LHCN-M2 (cell line): ENCODE measurements at places on chromosomes 2 and 18. TPM values are rescaled to one million over a fixed set of nuclear protein-coding genes. Genes with fewer than 3 reads are reported as not detected.

The RNF25 gene
- 38.1 and 40.5 TPM in 2 replicates for total RNA-seq

The TNFRSF11A gene
- total RNA-seq, result 0.06 TPM in 2 replicates

The USP14 gene
- 16.9 and 27.9 TPM in 2 replicates for total RNA-seq

The FARP2 gene
- 24.1 and 30.4 TPM in 2 replicates for total RNA-seq

The UPP2 gene
- total RNA-seq, result not detected in 2 replicates

The GRP gene
- not detected in 2 replicates for total RNA-seq

The RFX8 gene
- total RNA-seq, result 27.8 and 33.4 TPM in 2 replicates

The CD207 gene
- not detected in 2 replicates for total RNA-seq

The ASPRV1 gene
- total RNA-seq, result 0.34 TPM in 1 of 2 replicates, not detected in the other

The TGFA gene
- not detected in 2 replicates for total RNA-seq

The HTR2B gene
- total RNA-seq, result 0.13 and 0.52 TPM in 2 replicates

The FAM110C gene
- not detected in 2 replicates for total RNA-seq

DNA sequence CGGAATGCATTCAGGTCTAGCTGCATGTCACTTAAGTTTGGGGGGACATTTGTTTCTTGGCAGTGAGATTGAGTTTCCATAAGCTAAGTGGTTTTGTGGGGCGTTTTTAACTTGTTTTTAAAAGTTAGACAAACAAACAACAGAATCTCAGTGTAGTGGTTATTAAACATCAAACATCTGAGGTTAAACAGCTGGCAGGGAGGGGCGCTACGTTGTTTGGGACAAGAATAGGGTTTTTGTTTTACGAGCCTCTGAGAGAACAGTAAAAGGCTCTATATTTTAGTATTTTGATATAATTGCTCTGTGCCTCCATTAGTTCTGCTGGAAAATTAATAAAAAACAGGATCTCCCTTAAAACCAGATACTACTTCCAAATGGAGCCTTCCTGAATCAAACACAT is 41.6 kb upstream of the TMEM177 start:
- no peak for DNase-seq

DNA sequence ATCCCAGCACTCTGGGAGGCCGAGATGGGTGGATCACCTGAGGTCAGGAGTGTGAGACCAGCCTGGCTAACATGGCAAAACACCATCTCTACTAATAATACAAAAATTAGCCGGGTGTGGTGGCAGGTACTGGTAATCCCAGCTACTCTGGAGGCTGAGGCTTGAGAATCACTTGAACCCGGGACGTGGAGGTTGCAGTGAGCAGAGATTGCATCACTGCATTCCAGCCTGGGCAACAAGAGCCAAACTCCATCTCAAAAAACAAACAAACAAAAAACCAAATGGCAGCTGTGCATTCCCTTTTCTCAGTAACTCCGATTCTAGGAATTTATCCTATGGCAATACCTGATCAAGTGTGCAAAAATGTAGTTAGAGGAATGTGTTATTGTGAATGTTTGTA is 4.7 kb upstream of the GRHL1 start:
- DNase-seq, result no peak

DNA sequence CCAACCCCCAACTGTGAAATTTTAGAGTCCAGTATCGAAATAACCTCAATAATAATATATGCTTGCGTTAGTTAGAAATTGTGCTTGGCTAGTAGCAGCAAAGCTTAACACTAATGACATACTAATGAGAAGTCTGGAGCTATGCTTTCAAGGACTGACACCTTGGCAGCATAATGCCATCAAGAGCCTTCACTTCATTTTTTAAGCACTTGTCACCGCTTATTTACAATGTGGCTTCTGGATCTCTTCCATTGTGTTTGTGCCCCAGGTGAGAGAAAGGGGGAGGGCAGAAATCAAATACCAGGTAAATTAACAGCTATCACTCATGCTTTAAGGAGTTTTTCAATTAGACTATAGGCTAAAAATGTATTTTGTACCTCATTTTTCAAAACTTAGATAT is 101.5 kb downstream of the CDH7 start:
- DNase-seq, result no peak

DNA sequence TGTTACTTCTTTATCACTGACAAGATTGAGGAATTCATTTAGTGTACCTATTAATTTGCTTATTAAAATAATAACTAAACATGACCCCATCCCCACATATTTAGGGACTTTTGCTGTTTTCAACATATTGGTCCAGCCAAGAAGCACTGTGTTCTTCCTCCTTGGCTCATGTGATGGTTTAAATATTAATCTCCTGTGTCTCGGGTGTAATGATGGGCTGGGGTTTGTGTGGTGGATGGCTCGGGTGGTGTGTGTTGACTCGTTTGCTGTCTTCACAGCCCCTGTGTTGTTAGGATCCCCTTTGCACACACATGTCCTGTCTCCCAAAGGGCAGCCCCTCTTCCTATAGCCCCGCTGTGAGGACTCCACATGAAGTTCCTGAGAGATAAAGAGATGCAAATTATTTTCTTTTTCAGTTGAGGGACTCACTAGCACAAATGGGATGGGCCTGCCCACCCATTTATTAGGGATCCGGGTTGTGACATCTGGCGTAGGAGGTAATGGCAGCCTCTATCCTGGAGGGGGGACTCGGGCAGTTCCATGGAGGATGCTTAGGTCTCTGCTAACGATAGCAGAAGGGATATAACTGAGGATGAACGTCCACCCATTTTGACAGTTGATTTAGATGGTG is 53.4 kb downstream of the FHOD3 start:
- DNase-seq, result no peak

DNA sequence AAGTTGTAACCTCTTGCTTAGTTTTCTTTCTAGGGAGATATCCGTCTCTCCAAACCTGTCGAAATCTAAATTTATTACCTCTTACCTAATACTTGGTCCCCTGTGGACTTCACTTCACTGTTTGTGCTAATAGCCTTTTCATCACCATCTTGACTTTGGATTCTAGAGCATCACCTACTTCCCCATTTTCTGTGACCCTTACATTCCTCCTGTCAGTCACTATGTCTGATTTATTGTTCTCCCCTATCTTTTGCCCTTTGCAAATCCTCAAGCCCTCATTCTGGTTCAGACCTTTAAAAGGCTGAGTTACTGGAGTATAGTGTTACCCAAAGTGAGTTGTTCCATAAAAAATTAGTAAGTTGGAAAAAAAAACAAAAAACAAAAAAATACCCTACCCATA is 7.5 kb downstream of the MYO1B start:
- no peak for DNase-seq

DNA sequence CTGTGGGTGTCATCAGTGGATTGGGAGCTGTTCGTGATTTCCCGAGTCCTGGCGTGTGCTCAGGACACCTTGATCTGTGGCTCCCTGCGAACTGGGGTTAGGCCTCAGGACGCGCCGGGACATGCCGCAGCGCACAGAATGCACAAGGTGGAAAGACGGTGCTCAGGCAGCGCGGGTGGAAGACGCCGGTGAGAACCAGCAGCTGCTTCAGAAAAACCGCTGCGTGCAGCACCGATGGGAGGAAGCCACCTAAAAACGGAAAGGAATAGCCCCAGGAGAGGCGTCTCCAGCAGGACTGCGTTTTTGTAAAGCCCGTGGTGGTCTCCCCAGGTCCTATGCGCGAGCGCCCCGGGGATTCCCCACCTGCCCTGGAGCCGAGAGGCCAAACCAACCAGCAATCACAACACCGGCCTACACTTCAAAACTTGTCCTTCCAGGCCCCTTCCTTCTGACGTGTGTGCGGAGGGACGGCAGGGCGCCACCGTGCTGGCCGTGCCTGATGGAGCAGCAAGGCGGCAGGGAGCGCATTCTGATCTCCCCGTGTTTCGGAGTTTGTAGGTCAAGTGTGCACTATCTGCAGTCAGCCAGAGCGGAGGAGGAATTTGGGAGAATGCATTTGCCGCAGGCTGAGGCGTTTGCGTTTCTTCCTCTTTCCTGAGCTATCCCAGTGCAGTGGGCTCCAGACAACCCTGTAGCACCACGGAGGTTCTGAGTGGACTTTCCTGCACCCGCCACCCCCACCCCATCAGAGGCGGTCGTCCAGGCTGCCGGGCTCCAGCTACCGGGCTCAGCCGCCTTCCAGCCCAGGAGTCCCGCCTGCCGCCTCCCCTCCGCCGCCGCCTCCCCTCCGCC is 32.2 kb downstream of the RTP5 start:
- no peak for DNase-seq

GRCh38 chr2:8605351-8606065 is 76.3 kb upstream of the ID2 start:
- DNase-seq, result peak; percentile 52

- DNase-seq, result peak; percentile 53
These were observed 963 bp downstream of the INPP1 start for GRCh38 chr2:190344276-190344827.

DNA sequence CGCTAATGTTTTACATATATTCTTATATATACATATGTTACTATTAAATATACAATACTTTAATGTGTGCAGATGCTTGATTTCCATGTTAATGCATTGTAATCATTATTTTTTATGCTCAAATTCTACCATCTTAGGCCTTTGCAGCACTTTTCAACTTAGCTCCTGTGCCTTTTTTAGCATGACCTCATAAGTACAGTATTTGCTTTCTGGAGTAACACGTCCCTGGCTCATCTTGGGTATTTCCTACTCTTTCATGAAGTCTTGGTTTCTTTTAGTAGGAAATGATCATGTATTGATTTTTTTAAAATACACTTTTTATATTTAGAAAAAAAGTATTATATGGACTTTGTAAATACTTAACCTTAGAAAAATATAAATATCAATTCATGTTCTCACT is 36.5 kb downstream of the CAB39 start:
- no peak for DNase-seq

GRCh38 chr18:2982022-2982421 is 30.9 kb downstream of the LPIN2 start:
- no peak for DNase-seq

DNA sequence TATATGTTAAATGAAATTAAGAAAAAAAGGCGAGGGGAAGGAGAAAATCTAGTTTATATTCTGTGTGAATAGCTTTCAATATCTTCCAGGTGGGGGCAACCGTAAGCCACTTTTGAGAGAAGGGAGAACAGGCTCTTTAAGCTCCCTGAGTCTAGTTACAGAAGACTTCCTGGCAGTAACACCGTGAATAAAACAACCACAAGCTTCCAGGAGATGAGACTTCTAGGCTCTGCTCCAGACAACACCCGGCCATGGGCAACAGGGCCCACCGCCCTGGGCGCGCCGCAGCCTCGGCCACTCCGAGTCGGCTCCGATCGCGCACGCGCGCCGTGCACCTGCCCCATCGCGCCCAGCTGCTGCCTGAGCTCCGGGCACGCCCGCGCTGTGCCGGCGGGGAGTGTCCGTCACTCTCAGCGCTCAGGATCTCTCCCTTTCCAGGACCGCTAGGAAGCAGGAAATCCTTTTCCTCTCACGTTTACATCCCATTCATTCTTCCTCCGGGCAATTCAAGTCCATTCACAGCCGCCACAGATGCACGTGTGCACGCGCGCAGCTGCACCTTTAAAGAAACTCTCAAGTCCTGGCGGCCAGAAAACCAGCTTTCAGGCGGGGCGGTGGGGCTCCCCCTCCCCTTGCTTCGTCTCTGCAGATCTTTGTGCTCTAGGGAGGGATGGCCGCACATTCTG is 19.4 kb upstream of the PAX3 start:
- DNase-seq, result peak; percentile 62

- DNase-seq, result no peak
These were observed 59.7 kb downstream of the CXCR4 start for GRCh38 chr2:136058262-136058661.

- DNase-seq, result peak; percentile 87
These were observed 4.4 kb downstream of the ACTR3 start for GRCh38 chr2:113894156-113894743.

GRCh38 chr2:73291093-73291460 is 2.3 kb downstream of the EGR4 start:
- DNase-seq, result peak; percentile 36

GRCh38 chr2:236844711-236845110 is 241.0 kb upstream of the COPS8 start:
- no peak for DNase-seq

GRCh38 chr18:12426924-12427323 is 19.2 kb downstream of the PRELID3A start:
- DNase-seq, result no peak

DNA sequence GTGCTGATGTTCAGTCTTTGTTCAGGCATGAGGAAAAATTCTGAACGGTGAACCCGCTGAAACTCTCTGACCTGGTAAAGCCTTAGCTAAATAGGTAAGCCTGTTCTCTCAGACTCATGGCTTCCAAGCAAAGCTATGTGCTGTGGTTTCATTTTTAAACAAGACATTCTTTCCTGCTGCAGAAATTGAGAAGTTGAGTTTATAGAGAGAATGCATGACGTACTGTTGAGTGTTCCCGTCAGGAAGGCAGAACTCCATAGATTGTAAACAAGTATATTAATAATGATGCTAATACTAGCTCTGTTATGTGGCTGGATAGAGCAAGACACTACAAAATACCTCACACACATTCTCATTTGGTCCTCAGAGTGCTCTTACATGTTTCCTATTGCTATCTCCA is 424.0 kb upstream of the CRIM1 start:
- DNase-seq, result no peak

DNA sequence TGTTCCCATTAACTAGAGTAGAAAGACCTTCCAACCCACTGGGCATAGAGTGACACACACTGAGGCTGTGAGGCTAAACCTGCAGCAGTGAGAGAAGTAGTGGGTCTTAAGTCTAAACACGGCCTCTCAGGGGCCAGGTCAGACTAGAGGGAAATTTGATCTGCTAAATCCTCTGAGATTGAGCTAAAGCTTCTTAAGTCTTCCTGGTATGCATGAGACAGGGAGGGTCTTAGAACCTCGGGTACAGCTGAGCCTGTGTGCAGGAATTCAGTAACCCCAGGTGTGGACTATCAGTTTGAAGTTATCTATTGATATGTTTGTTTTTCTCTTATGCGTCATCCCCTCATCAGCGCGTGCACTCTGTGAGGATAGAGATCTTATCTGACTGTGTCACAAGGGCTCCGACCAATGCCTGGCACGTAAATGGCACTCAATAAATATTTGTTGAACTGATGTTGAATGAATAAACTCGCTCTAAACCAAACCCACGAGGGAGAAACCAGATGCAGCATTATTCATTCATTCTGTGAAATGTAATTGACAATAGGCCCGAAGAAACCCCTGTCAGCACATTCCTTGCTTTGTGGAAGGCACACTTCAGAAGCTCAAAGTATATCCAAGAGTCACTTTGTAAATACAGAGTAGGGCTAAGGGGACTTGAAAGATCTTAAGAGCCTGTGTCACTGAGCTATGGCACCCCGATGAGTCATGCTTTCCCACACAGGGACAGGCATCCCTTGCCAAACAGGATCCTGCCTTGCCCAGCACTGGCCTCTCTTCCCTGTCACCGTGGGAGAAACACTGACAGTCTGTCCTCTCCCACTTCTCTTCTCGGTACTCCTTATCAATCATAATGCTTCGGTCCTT is 21.7 kb upstream of the RAB10 start:
- peak; percentile 29 for DNase-seq

DNA sequence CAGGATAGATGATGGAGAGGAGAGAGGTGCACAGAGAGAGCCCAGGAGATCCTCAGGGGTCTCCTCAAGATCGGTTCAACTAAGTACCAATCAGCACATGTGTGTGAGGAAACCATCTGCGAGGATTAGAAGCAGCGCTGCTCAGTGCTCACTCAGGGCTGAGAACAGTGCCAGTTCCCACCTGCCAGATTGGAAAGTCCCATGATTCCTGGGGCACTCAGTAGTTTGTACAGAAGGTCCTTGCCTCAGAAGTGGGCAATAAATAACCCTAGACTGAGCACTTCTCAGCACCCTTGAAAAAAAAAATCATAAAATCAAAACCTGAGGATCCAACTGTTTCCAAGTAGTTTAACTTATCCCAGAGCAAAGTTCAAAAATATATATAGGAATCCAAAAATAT is 53.8 kb downstream of the SEMA4F start:
- no peak for DNase-seq

GRCh38 chr18:58698701-58699193 is 27.5 kb downstream of the MALT1 start:
- no peak for DNase-seq
